ENCODE measurements at places on chromosomes 12 and 14. TPM values are rescaled to one million over a fixed set of nuclear protein-coding genes. Genes with fewer than 3 reads are reported as not detected.

The IFNG-AS1 gene
- total RNA-seq: not detected

The LDHB gene
- 251 TPM for total RNA-seq

The LYZ gene
- 6.4 TPM for total RNA-seq

The CLEC4C gene
- total RNA-seq: not detected

The CAPRIN2 gene
- 57.9 TPM for total RNA-seq

The GLRX5 gene
- total RNA-seq: 20.3 TPM

The KCNMB4 gene
- 19.7 TPM for total RNA-seq

The CYP27B1 gene
- total RNA-seq: 1.2 TPM

The PTHLH gene
- not detected for total RNA-seq

The DTX3 gene
- total RNA-seq: 49.6 TPM

The HCAR1 gene
- total RNA-seq: 1.1 TPM

The GPR137C gene
- total RNA-seq: 41.9 TPM

The DHH gene
- 0.54 TPM for total RNA-seq

The IRAK3 gene
- total RNA-seq: 12.6 TPM

The TMEM63C gene
- total RNA-seq: 16.9 TPM

The LACRT gene
- total RNA-seq: not detected

The C12orf60 gene
- 4.4 TPM for total RNA-seq

The RPGRIP1 gene
- 6.0 TPM for total RNA-seq

The TMBIM4 gene
- 30.6 TPM for total RNA-seq

The SMCO2 gene
- total RNA-seq: not detected

The CLEC6A gene
- not detected for total RNA-seq

The NINJ2 gene
- total RNA-seq: 0.82 TPM

The VWF gene
- total RNA-seq: 23.2 TPM

The LRRC9 gene
- total RNA-seq: 6.9 TPM

The NOVA1 gene
- 132 TPM for total RNA-seq

The NGB gene
- 1.5 TPM for total RNA-seq

The PAH gene
- total RNA-seq: 1.2 TPM

The CCDC196 gene
- total RNA-seq: not detected
